Naive thymus-derived CD4-positive, alpha-beta T cell (primary cell): ENCODE measurements at places on chromosomes 7 and 10. TPM values are rescaled to one million over a fixed set of nuclear protein-coding genes. Genes with fewer than 3 reads are reported as not detected.
A peak's percentile ranks its signal among the peaks of the same experiment; 100 is the strongest.

Gene CALHM2
- total RNA-seq: 19.2 TPM

Gene CPEB3
- 3.3 TPM for total RNA-seq

Gene IFRD1
- total RNA-seq: 56.5 TPM

Gene CCNJ
- 5.0 and 5.8 TPM in 2 replicates for total RNA-seq

Gene IFIT1B
- total RNA-seq: not detected

Gene KIF20B
- total RNA-seq: 14.5 TPM

Gene ORAI2
- total RNA-seq: 26.2 TPM

Gene TBXAS1
- 70.9 TPM for total RNA-seq

Gene CALML5
- total RNA-seq: not detected

DNA sequence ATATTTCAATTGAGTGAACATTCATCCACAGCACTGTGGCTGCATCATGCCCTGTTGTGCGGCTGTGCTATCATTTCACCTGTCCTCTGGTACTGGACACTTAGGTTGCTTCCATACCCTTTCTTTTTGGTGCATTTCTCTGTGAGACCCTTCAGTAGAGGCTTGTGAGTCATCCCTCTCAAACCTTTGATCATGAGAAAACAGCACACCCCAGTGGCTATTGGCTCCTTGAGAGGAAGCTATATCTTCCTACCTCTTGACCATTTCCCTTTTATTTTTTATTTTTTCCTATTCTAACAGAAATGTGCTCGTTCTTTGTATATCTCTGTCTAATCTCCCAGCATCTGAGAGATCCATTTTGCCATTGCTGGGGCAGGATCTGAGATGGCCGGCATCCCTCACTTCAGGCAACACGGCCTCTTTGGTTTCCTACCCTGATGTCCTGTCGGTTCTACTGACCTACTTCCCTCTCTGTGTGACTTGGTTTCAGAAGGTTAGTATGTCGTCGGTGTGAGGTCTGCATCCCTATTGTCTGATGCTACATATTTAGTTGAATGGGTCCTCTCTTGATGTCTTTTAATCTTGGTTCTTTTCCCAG, 23.8 kb upstream of the PIK3AP1 start:
- H3K27ac ChIP-seq: no peak overlapping the region
- no peaks in the 10 kb centered on the region for H3K4me1 ChIP-seq
- H3K4me3 ChIP-seq: no peak overlapping the region

DNA sequence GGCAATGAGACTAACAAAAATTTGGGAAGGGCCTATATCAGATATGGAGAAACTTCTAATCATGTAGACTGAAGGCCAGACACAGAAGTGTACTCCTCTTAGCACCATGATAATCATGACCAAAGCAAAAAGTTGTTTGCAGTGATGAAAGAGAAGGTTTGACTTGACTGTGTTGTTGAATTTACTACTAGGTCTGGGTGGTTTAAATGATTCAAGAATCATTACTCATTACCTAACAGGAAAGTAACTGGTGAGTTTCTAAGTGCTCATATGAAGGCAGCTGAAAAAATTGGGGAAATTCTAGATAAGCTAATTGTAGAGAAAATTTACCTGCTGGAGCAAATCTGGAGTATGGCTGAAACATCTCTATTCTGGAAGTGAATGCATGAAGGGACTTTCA, 451.5 kb upstream of the SORCS1 start:
- H3K27ac ChIP-seq: no peak overlapping the region
- H3K4me3 ChIP-seq: no peak overlapping the region
- no peaks in the 10 kb centered on the region for H3K27me3 ChIP-seq
- no peaks in the 10 kb centered on the region for H3K4me1 ChIP-seq

DNA sequence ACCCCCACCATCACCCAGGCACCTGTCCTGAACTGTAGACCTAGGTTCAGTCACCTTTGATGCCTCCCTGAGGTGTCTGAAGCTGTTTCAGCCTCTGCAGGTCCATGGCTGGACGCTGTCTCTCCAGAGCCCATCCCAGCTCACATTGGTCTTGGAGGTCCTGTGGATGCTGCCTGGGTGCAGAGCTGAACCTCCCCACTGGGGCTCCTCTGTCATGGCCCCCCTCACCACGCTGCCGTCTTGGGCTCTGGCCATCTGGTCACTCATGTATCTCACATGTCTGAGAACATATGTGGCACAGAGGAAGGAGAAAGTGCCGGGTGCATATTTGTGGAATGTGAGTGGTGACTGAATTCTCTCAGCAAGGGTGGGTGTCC, 108.9 kb downstream of the NKX6-2 start:
- DNase-seq: no peak
- no peaks in the 10 kb centered on the region for H3K4me1 ChIP-seq
- no peak overlapping the region for H3K27ac ChIP-seq

DNA sequence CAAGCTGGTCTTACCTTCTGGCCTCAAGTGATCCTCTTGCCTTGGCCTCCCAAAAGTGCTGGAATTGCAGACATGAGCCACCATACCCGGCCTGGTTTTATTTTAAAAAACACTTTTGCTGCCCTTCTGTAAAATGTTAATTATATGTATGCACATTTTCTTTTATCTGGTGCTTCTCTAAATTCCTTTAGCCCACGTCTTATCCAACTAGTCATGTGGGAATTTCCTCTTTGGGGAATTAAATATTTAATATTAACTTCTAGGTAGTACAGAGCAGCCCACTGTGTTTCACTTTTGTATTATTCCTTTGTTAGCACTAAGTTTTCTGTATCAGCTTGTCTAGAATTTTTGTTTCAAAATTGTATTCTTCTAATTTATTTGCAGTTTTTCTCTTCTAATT, 181.7 kb upstream of the KAT6B start:
- DNase-seq: no peak
- no peaks in the 10 kb centered on the region for H3K4me1 ChIP-seq
- no peak overlapping the region for H3K4me3 ChIP-seq
- no peak overlapping the region for H3K27ac ChIP-seq
- H3K27me3 ChIP-seq: no peaks in the 10 kb centered on the region

GRCh38 chr10:59006511-59007306, 169.7 kb upstream of the PHYHIPL start:
- H3K36me3 ChIP-seq: no peaks in the 10 kb centered on the region
- no peaks in the 10 kb centered on the region for H3K27me3 ChIP-seq
- DNase-seq: no peak
- no peak overlapping the region for H3K4me3 ChIP-seq
- H3K27ac ChIP-seq: no peak overlapping the region

GRCh38 chr7:41730161-41730560, 27.3 kb upstream of the INHBA start:
- H3K36me3 ChIP-seq: no peaks in the 10 kb centered on the region
- DNase-seq: no peak
- H3K4me1 ChIP-seq: no peaks in the 10 kb centered on the region
- no peaks in the 10 kb centered on the region for H3K27me3 ChIP-seq
- H3K27ac ChIP-seq: no peak overlapping the region

GRCh38 chr10:116669832-116670644, 49.3 kb downstream of the PNLIPRP2 start:
- no peaks in the 10 kb centered on the region for H3K4me1 ChIP-seq
- peaks cover 2% of the 10 kb centered on the region for H3K27me3 ChIP-seq
- H3K4me3 ChIP-seq: no peak overlapping the region
- no peaks in the 10 kb centered on the region for H3K36me3 ChIP-seq

- peaks cover 3% of the 10 kb centered on the region for H3K27me3 ChIP-seq
- no peak overlapping the region for H3K27ac ChIP-seq
- no peak overlapping the region for H3K4me3 ChIP-seq
- no peaks in the 10 kb centered on the region for H3K4me1 ChIP-seq
- no peaks in the 10 kb centered on the region for H3K36me3 ChIP-seq
These were observed 284 bp downstream of the CXCL12 start for GRCh38 chr10:44384601-44385025.

- no peaks in the 10 kb centered on the region for H3K27me3 ChIP-seq
- DNase-seq: no peak
- no peaks in the 10 kb centered on the region for H3K36me3 ChIP-seq
- H3K4me3 ChIP-seq: no peak overlapping the region
These were observed 9.9 kb downstream of the CCNY start for GRCh38 chr10:35346248-35346647.

GRCh38 chr7:7333610-7334009, 151.3 kb downstream of the C1GALT1 start:
- H3K4me1 ChIP-seq: no peaks in the 10 kb centered on the region
- H3K4me3 ChIP-seq: no peak overlapping the region
- no peak for DNase-seq
- no peaks in the 10 kb centered on the region for H3K27me3 ChIP-seq

DNA sequence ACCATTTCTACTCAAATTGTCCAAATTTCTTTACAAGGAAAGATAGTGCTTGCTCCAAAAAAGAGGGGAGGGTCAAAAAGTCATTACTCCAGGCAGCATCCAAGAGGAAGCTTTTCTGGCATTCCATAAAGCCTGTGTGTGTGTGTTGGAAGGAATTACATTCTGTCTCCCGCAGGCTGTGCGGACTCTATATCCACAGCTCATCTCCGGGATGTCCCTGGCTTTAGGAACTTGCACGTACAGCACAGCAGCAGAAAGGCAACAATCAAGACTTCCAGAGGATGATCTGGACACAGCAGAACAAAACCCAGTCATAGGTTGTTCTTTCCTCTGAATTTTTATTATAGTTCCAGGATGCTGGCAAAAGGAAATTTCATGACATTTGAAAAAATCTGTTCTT, 94.8 kb downstream of the ITIH5 start:
- H3K27me3 ChIP-seq: no peaks in the 10 kb centered on the region
- no peak for DNase-seq
- H3K27ac ChIP-seq: no peak overlapping the region
- H3K4me1 ChIP-seq: no peaks in the 10 kb centered on the region
- H3K4me3 ChIP-seq: no peak overlapping the region
- H3K36me3 ChIP-seq: no peaks in the 10 kb centered on the region

DNA sequence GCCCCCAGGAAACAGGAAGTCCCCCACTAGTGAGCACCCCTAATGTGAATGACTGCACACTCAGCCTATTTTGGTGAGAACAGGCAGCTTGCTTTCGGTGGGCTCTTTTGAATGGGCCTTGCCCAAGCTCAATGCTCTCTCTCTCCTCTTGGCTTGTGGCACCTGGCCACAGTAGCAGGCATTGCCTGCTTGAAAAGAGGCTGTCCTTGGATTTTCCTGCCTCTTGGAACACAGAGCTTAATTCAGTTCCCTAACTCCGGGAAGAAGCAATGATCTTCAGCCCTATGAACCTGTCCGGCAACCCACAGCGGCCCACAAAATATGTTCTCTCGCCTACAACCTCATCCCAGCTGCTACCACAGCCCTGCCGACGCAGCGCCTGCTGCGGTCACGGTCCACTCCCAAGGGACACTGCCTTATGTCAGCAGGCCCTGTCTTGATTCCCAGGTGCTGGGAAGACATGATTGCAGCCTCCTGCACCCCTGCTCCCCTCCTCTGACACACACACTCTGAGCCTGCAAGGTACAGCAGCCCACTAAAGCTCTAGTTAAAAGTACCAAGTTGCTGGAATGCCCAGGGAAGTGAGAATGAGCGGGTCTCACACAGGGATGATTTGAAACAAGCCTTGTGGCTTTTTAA, 715.5 kb upstream of the GALNT17 start:
- H3K4me1 ChIP-seq: no peaks in the 10 kb centered on the region
- DNase-seq: no peak
- no peaks in the 10 kb centered on the region for H3K27me3 ChIP-seq
- H3K4me3 ChIP-seq: no peak overlapping the region

DNA sequence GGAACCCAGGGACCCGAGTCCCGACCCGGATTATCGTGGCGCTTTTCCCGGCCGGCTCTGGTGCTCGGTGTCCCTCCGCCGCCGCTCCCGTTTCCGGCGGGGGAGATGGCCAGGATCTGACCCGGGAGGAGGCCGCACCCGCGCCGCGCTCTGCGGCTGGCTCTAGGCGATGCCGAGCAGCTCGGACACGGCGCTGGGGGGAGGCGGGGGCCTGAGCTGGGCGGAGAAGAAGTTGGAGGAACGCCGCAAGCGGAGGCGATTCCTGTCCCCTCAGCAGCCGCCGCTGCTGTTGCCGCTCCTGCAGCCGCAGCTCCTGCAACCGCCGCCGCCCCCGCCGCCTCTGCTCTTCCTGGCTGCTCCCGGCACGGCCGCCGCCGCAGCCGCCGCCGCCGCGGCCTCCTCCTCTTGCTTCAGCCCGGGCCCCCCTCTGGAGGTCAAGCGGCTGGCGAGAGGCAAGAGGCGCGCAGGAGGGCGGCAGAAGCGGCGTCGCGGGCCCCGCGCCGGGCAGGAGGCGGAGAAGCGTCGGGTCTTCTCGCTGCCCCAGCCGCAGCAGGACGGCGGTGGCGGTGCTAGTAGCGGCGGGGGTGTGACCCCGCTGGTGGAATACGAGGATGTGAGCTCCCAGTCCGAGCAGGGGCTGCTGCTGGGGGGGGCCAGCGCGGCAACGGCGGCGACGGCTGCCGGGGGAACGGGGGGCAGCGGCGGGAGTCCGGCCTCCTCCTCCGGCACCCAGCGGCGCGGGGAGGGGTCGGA, 593 bp downstream of the CDK13 start:
- H3K4me3 ChIP-seq: peak overlapping the region; percentile 58
- no peaks in the 10 kb centered on the region for H3K27me3 ChIP-seq
- peak; percentile 48 for DNase-seq

- no peak overlapping the region for H3K27ac ChIP-seq
- H3K36me3 ChIP-seq: no peaks in the 10 kb centered on the region
- H3K4me3 ChIP-seq: no peak overlapping the region
- H3K27me3 ChIP-seq: no peaks in the 10 kb centered on the region
- no peaks in the 10 kb centered on the region for H3K4me1 ChIP-seq
These were observed 102.0 kb upstream of the STEAP1B start for GRCh38 chr7:22601812-22602565.

DNA sequence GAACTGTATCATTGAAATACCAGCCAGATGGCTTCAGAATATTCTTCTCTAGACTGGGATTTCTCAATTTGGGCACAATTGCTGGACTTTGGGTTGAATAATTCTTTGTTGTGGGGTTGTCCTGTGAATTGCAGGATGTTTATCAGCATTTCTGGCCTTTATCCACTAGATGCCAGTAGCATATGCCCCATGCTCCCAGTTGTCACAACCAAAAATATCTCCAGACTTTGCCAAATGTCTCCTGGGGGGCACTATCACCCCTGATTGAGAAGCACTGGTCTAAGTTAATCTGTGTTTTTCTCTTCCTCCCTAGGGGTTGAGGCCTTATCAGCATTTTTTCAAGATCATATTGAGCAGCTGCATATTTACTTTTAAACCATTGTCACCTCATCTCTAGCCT, 204.9 kb upstream of the SP8 start:
- H3K4me3 ChIP-seq: no peak overlapping the region
- no peaks in the 10 kb centered on the region for H3K4me1 ChIP-seq
- no peak overlapping the region for H3K27ac ChIP-seq

- no peaks in the 10 kb centered on the region for H3K27me3 ChIP-seq
- no peaks in the 10 kb centered on the region for H3K4me1 ChIP-seq
- DNase-seq: no peak
- no peak overlapping the region for H3K4me3 ChIP-seq
These were observed 47.5 kb downstream of the ACSM6 start for GRCh38 chr10:95241533-95241932.
